ENCODE measurements at places on chromosomes 2 and 18.
A peak's percentile ranks its signal among the peaks of the same experiment; 100 is the strongest.

- no peak for DNase-seq
Observed at GRCh38 chr18:63161032-63161760, 158.4 kb downstream of the BCL2 start.

- no peak for DNase-seq
Observed at GRCh38 chr2:37676274-37676673, 4.8 kb upstream of the CDC42EP3 start.

DNA sequence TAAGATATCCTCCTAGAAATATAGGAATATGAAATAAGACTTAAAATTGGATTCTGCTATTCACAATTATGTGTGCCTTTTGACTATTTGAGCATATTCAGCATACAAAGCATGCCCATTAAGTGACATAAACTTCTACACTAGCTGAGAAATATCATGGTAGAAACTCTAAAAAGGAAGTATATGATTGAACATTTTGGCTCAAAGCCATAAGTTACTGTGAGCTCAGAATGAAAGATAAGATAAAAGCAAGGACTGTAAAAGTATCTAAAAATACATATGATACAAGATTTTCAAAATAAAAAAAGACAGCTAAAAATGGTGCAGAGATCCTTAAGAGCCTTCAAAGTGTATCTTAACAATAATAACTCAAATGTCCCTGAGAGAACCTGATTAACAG is 340.5 kb upstream of the SLC39A10 start:
- no peak for DNase-seq

GRCh38 chr2:101872480-101872879 is 119.3 kb upstream of the IL1R2 start:
- no peak for DNase-seq

DNA sequence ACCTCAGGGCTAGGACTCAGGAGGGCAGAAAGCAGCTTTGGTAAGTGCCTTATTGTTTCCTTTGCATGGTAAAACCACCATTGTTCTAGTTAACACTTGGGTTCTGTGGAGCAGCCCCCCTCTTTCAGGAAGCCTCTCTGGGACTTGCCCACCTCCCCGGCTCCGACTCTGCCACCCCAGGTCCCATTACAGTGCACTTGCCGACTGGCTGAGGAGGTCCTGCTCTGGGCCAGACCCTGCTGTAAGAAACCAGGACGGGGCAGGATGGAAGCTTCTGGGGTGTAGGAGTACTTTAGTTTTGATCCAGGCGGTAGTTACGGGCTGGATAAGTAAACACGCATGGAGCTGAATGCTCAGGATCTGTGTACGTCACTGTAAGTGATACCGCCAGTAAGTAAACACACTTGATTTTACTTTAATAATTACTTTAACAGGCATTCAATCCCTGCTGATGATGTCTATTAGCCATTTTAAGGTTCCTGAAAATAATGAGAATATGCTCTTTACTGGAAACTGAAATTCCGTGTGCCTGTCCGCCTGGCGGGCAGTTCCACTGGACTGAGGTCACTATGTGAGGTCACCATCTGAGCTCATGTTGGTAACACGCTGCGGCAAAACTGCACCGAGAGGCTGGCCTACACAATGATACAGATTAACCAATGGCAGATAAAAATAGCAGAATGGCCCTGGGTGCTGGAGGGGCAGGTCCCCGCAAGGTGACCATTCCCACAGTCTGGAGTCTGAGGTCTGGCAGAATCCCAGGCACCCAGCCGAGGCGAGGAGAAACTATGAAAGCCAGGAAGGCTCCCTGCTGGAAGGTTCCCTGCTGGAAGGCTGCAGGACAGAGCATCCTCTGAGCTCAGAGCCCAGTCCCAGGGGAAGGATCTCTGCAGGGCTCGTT is 25.2 kb downstream of the HS1BP3 start:
- DNase-seq: no peak

DNA sequence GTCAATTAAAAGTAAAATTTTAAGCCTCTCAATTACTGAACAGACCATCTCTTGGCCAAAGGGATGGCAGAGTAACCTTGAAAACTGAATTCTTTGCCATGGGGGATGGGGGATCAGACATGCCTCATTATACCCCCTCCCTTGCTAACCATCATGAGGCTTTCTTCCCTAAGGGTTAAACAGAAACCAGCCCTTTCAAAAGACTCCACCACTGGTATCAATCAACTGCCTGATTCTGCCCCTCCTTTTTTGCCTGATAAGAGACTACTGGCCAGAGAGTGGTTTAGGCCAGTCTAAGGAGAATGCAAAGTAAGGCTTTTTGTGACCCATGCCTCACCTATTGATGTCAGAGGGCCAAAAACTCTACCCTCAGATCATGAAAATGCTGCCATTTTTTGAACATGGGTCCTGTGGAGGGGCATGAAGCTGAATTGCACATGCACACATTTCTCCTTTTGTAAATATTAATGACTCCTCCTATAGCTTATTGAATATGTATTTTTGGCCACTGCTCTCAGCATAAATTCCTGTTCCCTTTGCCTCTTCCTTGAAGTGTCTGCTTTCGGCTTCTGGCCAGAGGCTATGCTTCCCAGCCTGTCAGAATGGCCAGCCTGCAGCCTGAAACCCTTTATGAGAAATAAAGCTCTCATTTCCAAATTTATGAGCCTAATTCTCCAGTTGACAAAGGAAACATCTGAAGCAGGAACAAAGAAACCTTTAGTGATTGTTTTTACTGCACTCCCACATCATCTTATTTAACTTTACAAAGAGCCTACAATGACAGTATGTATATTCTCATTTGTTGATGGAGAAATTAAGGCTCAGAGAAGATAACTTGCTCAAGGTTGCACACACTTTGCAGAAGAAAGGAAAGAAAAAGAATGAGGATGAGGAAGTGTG is 270.7 kb upstream of the CELF4 start:
- DNase-seq: no peak

DNA sequence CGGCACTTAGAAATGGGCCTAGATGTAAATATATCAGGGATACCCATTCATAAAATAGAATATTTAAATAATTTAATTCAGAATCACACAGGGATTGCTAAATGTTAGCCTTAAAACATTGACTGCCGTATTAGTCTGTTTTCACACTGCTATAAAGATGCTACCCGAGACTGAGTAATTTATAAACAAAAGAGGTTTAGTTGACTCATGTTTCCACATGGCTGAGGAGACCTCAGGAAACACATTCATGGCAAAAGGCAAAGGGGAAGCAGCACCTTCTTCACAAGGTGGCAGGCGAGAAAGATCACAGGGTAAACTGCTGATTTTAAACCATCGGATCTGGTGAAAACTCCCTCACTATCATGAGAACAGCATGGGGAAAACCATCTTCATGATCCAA is 223.6 kb upstream of the GULP1 start:
- DNase-seq: no peak

DNA sequence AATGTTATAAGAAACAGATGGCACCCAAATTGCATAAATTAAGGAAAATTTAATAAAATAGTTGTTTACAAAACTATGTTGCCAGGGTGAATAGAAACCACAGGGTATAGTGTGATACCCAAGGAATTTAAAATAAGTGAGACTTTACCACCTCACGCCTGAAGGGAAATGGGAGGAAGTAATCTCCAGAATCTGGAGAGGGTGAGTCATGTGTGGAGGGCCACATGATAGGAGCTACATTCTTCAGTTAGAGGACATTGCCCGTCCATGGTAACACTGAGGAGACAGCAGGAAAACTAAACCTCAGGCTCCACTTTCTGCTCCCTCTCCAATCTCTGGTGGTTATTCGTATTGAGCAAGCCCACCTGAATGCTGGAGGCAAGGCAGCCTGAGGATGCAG is 97.2 kb upstream of the NXPH2 start:
- DNase-seq: no peak

DNA sequence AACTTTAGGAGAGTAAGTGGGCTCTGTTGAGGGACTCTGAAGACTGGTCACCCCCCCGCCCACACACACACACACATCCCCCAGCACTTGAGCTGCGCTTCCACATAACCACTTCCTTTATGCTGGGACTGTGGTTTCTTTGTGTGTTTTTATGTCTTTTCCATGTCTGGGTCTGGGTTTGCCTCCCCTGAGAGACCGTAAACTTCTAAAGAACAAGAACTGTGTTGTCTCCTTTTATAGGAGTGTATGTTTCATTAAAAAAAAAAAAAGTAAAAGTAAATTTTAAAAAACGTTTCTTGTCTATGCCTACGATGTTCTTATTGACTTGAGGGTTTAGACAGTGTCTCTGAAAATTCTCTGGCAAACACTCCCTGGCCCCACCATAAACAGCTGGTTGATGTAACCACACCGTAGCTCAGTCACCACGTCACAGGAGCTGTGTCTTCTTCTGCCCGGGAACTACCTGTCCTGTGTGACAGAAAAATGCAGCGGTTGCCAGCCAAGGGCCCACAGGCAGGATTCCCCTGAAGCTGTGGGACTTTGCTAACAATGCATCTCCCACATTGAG is 68.0 kb downstream of the KLHL29 start:
- DNase-seq: no peak

- DNase-seq: no peak
Observed at GRCh38 chr2:64906853-64907536, 82.2 kb upstream of the SLC1A4 start.

DNA sequence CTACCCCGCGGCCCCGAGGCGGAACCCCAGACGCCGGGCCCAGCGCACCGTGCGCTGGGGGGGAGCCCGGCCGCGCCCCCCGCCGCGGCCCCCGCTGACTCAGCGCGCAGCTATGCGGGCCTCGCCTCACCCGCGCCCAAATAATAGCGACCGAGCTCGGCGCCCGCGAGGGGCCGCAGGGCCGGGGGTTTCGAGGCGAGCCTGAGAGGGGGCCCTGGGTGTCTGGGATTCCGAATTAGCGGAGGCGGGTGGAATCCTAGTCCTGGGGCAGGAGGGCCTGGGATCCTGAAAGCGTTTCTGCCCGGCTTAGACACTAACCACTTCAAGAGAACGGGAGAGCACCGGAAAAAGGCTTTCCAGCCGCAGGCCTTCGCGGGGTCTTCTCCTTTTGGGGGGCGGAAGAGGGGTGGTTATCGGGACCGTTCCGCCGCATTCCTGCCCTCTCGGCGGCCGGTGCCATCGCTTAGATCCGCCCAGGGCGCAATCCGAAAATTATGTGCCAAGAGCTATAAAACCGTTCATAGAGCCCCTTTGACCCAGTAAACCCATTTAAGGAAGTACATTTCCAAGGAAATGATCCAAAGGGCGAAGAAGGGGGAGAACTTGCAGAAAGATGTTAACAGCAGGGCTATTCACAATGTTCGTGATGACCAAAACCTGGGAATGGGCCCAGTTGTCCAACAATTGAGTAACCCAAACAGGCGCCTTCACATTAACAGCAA is 681 bp upstream of the ROCK2 start:
- peak; percentile 66 for DNase-seq

GRCh38 chr2:45845566-45845965 is 194.1 kb downstream of the PRKCE start:
- DNase-seq: no peak

DNA sequence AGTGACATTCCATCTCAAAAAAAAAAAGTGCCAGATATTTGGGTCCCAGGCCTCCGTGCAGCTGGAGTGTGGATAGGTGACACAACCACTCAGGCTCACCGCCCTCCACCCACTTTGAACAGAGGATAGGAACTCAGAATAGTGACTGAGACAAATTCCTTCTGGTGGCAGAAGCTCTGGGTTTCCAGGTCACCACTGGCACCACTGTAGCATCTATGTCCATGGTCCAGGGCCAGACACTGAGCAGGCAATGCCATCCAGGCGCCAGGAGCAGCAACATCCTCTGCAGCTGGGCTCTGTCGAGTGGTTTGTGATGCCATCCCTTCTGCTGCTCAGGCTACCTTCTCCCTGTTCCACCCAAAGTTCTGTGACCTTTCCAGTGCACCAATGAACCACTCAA is 81.5 kb upstream of the PTPRM start:
- no peak for DNase-seq

DNA sequence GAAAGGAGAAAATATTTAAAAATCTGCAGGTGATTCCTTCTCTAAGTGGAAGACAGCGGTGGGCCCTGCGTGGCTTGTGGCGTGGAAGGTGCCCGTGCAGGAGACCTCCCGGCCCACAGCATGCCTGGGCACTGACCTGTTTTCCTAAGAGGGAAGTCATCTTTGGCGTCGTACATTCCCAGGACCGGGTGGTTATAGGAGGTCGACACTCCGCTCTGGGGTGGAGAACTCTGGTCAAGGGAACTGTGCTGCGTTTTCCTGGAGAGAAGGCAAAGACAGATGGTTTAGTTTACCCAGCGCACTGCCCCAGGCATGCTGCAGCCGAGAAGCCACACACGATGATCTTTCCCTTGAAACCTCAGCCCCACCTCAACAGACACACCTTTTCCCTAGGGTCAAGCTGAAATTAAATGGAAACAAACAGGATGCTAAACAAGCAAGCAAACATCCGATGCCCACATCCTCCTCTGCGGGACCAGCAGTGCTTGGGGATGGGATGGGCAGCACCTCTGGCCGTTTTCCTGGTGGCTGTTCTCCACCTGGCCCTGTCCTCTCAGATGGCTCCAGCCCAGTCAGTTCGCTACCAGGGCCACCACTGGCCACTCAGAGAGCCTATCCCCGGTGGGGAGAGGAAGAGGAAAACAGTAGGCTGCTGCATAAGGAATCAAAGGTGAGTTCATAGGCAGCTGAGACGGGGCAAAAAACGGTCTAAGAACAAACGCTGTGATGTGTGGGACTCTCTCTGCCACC is 244.1 kb downstream of the HDAC4 start:
- no peak for DNase-seq

- no peak for DNase-seq
Observed at GRCh38 chr18:363301-364085, 95.6 kb upstream of the THOC1 start.

- DNase-seq: no peak
Observed at GRCh38 chr2:161138429-161138828, 21.8 kb upstream of the TANK start.

DNA sequence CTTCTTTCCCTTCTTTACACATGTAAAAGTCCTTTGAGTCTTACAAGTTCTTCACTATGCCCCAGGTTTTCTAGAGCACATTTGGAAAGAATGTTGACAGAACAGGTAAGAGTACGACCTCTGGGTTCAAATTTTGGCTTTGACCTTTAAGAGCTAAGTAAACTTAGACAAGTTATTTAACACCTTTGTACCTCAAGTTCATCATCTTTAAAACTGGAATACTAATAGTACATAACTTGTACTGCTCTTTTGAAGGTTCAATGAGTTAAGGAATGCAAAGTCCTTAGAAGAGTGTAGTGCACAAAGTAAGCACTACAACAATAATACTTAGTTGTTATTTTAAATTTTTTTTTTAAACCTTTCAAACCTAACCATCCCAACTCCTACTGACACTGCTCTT is 156.6 kb downstream of the TMEFF2 start:
- no peak for DNase-seq

GRCh38 chr2:18620867-18621632 is 31.7 kb upstream of the NT5C1B start:
- DNase-seq: no peak

DNA sequence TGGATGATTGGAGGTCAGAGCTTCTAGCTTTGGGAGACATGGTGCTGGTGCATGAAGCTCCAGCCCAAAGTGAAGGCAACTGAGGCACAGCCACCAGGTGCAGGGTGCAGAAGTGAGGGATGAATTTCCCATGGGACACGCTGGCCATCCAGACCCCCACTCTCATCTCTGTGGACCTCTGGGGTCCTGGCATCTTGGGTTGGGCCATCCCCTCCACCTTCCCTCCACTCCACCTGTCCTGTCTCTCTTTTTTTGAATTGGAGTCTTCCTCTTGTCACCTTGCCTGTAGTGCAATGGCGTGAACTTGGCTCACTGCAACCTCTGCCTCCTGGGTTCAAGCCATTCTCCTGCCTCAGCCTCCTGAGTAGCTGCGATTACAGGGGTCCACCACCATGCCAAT is 3.4 kb downstream of the NGEF start:
- DNase-seq: no peak
